ENCODE measurements at places on chromosomes 13 and 19.
A peak's percentile ranks its signal among the peaks of the same experiment; 100 is the strongest.

- DNase-seq: no peak
Measured at GRCh38 chr19:20359933-20360720, 193.1 kb downstream of the ZNF486 start.

DNA sequence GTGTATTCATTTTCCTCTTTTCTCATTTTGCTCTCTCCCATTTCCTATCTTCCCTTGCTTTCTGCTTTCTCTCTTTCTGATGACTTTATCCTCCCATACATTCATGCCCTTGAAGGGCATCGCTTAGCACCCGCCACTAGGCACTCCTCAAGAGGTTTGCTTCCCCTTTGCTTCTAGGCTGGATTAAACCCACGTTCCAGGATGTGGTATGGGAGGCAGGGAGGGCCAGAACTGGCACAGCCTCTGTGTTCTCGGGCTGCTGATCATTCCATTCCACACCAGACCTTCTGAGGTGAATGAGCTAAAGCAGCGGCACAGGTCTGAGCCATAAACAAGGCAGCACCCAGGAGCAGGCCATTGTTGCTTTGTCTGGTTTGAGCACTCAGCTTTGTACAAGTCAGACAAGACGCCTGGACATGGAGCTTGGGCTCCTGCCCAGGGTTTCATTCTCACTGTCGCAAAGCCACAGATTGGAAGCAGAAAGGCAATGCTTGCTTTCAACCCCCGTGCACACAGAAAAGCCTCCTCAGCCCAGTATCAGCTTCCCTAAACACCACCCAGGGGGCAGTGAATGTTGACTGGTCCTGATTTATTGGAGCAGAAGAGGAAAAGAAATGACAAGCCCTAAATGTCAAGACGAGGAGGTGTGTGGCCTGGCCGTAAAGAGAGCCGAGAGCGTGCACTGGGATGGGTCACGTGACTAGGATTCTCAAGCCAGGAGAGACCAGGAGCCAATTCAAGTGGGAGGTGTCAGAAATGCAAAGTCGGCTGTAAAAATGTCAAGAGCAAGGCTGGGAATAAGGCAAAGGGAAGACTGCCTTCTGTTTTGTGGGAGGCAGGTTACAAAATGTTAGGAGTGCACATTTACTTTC lies 218.0 kb upstream of the SERP2 start:
- DNase-seq: no peak

- DNase-seq: no peak
Measured at GRCh38 chr19:17623224-17623935, 64.8 kb downstream of the UNC13A start.

GRCh38 chr13:48625413-48626076 lies 28.2 kb upstream of the CYSLTR2 start:
- no peak for DNase-seq

DNA sequence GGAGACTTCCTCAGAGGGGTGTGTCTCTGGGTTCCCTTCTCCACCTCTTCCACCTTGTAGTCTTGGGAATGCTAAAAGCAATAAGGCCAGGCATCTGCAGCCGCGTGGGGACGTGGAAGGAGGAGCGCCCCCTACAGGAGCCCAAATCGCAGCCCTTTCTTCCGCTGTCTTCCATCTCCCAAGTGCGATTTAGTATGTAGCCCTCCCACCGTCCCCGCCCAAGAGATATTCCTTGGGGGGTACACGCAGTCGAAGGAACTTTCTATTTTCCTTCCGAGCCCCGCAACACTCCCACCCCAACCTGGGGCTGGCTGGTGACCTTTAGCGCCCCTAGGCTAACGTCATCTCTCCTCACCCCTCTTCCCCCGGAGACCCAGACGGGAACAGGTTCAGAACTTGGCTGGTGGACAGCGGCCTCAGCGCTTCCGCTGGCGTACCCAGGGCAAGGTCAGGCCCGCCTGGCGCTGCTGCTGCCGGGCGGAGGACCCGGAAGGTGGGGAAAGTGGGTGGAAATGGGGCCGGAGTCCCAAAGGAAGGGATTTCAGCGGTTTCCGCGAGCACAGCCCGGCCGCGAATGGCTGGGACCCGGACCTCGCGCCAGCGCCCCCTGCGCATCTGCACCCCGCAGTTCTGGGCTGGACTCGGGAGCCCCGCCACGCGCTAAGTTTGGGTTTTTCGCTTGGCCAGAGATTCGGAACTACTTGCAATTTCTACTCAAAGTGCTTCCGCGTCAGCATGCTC lies 2.1 kb upstream of the PCDH8 start:
- no peak for DNase-seq

GRCh38 chr19:53874606-53874990 lies 6.9 kb downstream of the MYADM start:
- DNase-seq: no peak

- no peak for DNase-seq
Measured at GRCh38 chr13:98761986-98762616, 9.6 kb upstream of the SLC15A1 start.

DNA sequence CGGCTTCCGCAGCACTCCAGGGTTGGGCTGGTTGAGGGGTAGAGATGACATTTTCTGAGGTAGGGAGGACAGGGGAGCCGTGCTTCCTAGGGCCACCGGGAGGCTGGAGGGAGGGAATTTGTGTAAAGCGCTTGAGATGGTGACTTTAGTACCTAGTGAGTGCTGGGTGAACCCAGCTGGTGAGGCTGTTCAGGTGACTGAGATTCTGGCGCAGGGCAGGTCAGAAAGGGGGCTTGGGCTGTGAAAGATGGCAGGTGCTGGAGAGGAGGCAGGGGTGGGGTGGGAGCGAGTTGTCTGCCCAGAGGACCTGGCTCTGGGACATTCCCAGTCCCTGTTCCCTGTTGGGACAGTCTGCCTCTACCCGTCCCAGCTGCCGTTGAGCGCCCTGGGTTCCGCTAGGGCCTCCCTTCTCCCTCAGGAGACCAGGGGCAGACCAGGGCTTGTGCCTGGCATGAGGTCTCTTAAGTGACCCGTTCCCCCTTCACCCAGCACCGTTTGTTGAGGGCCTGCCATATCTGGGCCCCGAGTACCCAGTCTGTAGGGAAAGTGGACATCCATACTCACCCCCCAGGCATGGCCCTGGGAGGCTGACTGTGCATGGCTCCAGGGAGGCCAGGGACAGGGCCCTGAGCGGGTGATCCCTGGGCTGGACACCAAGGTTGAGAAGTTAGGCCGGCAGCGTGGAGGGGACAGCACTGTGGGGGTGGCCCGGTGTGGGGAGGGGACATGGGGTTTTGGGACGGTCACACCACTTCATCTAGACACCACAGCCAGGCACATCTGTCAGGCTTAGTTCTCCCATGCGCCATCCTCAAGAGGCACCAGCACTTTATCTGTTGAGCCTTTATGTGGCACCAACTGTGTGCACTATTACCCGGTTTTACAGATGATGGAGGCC lies 5.0 kb downstream of the PTOV1 start:
- no peak for DNase-seq

GRCh38 chr19:57559008-57559403 lies 657 bp downstream of the ZNF550 start:
- no peak for DNase-seq

DNA sequence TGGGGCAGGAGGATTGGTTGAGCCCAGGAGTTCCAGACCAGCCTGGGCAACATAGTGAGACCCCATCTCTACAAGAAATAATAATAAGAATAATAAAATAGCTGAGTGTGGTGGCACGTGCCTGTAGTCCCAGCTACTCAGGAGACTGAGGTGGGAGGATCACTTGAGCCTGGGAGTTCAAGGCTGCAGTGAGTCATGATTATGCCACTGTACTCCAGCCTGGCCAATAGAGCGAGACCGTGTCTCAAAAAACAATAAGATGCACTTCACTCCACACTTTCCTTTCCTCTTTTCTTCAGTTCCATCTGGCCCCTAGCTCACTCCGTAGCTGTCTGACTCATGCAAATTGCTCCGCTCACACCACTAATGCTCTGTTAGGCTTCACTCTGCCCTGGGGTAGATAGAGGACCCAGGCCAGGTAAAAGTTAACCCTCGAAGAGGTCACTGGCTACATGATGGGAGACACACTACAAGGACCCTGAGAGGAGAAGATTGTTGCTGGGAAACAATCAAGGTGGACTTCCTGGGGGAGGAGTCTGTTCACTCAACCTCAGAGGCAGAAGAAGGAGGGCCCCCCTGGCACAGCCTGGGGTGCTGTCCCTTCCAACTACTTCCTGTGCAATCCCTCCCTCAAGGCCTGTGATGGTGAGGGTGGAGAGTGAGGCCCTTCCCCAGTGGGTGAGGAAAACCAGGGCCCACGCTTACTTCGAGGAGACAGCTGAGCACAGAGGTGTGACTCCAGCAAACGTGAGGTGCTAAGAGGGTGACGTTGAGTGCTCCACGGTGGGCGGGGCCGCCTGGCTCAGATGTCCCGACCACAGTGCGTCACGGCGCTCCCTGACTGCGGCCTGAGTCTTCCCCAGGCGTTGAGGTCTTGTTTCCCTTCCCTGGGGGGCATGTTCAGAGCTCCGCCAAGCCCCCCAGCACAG lies 8.8 kb upstream of the TNFSF9 start:
- peak; percentile 42 for DNase-seq

- no peak for DNase-seq
Measured at GRCh38 chr13:33520468-33520839, 234.9 kb upstream of the STARD13 start.

GRCh38 chr13:114303700-114304327 lies 10.5 kb upstream of the CHAMP1 start:
- DNase-seq: no peak

- DNase-seq: no peak
Measured at GRCh38 chr19:58450856-58451357, 515 bp upstream of the ZNF324B start.

GRCh38 chr13:88862095-88862620 lies 1191.0 kb downstream of the SLITRK5 start:
- DNase-seq: no peak

GRCh38 chr19:40337107-40337506 lies 11.1 kb downstream of the C19orf47 start:
- no peak for DNase-seq

DNA sequence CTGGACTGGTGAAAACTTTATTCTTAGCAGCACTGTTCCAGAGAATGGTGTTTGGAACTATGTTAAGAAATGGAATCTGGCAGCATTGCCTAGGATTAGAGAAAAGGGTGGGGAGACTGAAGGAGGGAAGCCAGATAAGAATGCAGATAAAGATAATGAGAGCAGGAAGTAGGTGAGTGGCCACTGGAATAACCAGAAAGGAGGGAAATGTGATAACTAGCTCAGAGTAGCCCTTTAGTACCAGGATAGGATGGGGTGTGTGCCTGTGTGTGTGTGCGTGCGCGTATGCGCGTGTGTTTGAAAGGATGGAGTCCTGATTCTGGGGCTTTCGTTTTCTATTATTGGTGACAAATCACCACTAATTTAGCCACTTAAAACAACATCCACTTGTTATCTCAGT lies 33.4 kb upstream of the FRY start:
- no peak for DNase-seq

GRCh38 chr13:57925751-57926150 lies 294.2 kb downstream of the PCDH17 start:
- no peak for DNase-seq

- DNase-seq: peak; percentile 18
Measured at GRCh38 chr19:48963371-48964204, 1.5 kb upstream of the FTL start.

DNA sequence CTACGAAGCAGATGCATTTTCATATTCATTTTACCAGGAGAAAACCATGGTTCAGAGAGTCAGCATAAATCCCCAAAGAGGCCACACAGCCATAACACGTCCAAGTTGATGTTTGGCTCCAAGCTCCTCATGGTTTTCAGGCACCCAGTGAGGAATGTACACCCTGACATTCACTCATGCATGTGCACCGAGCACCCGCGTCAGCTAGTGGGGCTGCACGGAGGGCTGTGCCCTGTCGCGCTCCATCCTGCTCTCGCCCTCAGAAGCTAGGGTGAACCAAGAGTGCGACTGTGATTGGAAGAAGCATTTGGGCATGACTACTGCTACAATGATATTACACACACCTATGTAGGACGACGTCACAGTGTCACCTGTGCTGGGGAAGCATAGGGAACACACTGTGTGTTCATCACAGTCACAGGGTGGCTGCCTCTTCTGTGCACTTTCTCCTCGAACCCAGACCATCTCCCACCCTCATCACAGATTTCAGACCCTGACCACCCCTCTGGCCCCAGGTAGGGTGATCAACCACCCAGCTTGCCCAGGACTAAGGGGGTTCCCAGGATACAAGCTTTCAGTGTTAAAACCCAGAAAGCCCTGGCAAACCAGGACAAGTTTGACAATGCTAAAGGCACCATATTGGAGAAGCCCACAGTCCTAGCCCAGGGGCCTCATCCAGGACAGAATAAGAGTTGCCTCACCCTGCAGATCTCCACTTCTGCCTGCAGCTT lies 148.6 kb upstream of the ZNF507 start:
- no peak for DNase-seq

- DNase-seq: no peak
Measured at GRCh38 chr13:21671620-21672286, 880 bp downstream of the FGF9 start.

- DNase-seq: no peak
Measured at GRCh38 chr13:42381165-42381425, 109.1 kb downstream of the AKAP11 start.

DNA sequence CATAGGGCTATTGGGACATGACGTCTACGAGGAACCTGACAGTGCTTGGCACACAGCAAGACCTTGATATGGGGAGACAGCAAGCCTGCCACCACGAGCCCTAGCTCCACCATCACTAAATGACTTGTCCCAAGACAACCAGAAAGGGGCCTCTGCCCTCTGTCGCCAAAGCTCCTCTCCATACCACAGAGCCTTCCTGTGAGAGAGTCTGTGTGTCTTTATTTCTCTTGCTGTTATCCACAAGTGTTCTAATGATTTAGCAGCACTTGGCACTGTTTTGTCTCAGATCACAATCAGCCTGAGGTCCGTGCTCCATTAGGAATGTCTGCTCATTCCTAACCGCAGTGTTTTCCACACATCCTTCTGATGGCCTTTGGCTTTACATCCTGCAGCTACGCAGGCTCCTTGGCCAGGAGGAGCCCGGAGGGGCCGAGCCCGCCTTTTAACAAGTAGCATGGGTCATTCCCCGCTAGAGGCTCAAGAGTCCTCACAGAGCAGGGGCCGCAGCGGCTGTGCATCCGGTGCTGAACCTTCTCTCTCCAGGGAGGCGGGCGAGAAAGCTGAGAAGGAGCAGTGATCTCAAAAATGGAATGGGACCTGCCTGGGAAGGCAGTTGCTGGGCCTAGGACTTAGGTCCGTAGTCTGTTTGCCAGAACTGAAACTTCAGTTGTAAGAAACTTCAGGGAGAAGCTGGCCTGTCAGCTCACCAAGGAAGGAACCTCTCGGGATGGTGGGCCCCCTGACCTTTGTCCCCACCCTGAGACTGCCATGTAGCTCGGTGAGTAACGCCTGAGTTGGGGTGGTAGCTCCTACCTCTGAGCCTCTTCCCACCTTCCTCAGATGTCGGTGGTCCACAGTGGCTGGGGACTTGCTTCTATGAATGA lies 61.1 kb upstream of the HMGB1 start:
- no peak for DNase-seq

GRCh38 chr19:30090476-30090875 lies 148.4 kb downstream of the URI1 start:
- DNase-seq: no peak
